ENCODE measurements at places on chromosomes 4 and X.
A peak's percentile ranks its signal among the peaks of the same experiment; 100 is the strongest.

GRCh38 chr4:133929531-133930239, 271.9 kb downstream of the PABPC4L start:
- no peak for DNase-seq

DNA sequence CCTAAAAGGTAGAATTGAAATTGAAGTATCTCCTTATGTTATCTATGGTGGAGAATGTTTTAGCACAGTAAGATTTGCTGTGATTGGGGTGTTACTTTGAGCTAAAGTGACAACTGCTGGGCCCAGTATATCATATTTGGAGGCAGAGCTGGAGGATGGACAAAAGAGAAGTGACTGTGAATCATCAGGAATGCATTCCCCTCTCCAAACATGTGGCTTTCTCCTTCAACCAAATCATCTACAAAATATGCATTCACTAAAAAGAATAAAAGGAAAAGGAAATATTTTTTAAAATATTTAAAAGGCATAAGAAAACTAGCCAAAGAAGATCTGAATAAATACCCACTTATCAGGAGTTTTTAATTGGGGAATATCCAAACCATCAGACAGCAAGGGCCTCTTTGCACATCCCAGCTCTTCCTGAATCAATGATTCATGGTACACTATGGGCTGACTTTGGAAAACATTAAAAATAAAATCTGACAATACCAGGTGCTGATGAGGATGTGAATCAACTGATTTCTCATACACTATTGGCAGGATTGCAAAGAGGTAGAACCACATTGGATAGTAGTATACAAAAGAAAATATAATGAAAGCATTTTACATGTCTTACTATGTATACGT, 671.7 kb upstream of the NR3C2 start:
- DNase-seq, result no peak

GRCh38 chr4:168531305-168531704, 34.5 kb downstream of the PALLD start:
- DNase-seq, result no peak

DNA sequence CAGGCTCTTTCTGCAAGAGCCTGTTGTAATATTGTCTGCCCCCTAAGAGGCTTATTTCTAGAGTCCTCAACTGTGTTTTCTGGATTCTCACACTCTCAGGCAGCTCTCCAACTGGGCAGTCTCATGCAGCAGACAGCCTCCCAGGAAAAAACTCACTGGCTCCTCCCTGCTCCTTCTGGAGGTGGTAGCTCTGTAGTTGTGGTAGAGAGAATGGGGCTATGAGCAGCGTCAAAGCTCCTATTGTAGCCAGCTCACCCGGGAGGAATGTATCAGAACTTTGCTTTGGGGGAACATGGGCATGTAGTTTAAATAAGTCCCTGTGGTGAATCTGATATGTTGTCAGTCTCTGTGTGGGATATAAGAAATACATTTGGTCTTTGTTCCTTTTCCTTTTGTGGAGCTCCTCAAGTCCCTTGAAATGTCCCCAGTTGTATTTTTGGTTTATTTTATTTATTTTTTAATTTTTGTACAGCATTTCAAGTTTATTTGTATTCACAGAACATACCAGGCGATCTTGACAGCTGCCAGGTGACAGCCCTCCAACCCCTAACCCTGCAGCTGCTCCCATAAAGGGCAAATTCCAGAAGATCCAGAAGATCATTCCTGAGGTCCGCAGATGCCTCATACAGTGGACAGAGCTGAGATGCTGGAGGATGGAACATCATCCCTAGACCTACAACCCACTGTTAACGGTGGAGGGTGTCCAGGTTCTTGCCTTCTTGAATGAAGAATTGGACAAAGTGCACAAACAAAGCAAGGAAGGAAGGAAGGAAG, 45.7 kb downstream of the TRIM61 start:
- DNase-seq, result no peak

DNA sequence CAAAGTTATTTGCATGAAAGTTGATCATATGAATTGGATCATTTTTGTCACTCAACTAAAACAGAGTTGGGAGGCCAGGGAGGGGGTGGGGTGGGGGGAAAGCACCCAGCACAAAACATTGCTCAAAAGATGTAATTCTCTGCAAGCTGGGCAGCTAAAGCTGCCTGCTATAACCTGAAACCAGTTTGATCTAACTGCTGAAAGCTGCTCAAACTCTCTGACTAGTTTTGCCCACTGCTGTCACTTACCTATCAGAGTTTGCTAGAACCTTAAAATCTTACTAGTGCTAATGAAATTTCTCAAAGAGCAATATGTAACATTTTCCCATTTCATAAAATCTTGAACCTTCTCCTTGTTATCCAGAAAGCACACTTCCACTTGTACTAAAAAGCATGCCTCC, 10.4 kb downstream of the CXCL8 start:
- DNase-seq, result no peak

GRCh38 chr4:123750044-123750443, 353.4 kb downstream of the SPRY1 start:
- no peak for DNase-seq

GRCh38 chr4:139963708-139964107, 190.3 kb downstream of the MAML3 start:
- no peak for DNase-seq

DNA sequence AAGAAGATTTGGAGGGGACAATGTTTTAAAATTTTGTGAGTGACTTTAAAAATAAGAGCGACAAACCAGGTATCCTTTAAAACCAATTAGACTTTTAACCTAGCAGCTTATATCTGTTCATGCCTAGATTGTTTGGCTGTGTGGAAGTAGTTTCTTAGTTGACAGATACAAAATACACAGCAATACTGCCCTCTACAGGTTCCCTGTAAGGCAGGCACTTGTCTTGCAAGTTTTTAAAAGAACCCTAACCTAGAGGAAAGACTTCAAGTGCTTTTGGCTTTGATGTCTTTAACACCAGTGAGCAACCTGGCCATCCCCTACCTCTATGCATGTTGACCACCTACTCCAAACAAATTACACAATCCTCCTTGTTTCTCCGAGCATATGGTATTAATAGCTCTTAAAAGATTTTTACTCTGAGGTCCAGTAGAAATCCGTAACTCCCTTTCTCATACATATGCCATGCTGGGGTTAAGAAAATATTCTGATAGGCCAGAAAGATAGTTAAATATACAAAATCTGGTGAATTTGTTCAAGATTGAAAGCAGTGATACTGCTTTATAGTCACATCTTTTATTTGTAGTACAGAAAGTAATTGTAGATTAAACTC, 273.0 kb downstream of the ARHGAP24 start:
- DNase-seq, result peak; percentile 5

DNA sequence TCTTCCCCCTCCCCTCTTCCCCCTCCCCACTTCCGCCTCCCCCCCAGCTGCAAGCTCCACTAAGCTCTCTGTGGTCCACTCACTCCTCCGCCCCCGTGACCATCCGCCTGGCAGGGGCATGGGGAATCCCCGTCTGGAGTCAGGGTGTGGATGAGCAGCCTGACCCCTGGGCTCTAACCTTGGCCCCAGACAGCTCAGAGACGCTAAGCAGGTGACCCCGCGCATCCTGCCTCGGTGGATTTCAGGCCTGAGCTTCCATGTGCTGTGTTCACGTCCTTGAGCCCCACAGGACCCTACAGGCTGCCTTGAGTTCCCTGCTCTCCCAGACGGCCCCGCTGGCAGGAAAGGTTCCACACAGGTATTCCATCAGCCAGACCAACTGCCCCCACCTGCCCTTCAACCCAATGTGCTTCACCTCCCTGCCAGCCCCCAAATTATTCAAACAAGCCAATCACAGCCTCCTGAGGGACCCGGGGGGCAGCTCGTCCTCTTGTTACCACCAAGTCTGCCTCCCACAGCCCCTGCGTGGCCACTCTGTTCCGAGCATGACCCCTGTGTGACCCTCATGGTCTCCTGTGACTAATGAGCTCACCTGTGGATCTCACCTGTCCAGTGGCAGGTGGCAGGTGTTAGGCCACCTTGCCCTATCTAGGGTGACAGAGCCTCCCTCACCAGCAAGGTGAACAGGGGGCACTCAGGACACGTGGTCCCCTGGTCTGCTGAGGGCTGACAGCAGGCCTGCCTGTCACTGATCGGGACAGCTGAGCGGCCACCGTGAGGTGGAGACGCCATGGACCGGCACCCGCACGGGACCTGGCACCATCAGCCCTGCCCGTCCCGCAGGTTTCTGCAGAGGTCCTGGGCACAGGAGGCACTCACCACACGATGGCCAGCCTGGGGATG, 73.2 kb upstream of the MXD4 start:
- no peak for DNase-seq

DNA sequence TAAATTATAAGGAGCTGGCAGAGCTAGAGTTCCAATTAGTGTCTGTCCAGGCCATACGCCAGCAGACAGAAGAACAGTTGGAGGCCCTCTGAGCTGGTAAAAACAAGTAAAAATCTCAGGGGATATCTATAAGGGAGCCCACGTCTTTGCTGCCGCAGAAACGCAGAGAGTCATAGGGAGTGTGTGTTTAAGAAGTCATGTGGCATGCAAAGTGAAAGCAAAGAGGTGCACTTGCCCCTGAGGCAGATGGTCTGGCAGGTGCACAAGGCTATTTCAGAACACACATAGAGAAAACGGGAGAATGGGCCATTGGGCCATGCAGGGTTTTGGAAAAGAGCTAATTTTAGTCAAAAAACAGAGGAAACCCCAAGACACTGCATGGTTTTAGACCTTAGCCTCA, 92.7 kb downstream of the NAP1L3 start:
- no peak for DNase-seq

- no peak for DNase-seq
Measured at GRCh38 chr4:52199574-52200338, 148.7 kb downstream of the SPATA18 start.

DNA sequence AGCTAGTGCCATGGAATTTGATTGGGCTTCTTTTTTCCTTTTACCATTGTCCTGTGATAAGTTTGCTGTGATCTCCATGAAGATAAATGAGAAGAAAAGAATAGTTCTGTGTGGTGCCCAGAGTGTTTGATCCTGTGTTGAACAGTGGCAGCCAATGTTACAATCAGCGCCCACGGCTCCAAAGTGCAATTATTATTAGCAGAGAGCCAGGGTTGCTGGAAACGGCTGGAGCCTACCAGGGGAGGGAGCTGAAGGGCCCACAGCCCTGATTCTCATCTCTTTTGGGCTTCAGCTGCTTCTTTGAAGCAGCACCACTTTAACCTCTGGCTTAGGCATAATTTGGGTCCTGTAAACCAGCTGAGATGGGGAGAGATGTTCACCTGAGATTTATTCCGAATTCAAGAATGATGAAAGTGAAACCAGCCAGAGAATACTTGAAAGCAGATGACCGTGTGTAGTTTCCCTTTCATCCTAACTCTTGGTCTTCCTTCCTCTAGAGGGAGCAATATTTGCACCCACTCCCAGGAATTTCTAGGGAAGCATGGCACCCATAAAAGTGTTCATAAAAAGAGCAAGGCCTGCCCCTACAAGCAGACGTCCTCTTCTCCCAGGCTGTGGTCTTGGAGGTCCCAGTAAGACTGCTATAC, 298.3 kb downstream of the EVC2 start:
- no peak for DNase-seq

GRCh38 chrX:104253567-104254441, 929 bp downstream of the ESX1 start:
- no peak for DNase-seq

DNA sequence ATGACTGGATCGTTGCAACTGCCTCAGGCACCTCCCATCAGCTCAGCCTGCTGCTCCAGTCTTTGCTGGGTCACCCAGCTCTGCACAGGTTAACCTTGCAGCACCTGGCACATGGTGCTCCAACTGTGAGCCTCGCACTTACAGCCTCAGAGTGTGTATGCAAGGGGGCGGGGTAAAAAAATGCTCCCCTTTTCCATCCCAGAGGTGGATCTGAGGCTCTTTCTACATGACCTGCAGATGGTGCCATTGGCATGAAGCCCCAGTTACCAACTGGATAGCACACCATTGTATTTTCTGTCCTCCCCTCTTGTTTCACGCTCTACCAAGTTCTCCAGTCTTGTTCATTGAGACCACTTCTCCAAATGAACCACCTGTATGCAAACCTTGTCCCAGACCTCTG, 46.2 kb upstream of the TRPC3 start:
- DNase-seq, result no peak

DNA sequence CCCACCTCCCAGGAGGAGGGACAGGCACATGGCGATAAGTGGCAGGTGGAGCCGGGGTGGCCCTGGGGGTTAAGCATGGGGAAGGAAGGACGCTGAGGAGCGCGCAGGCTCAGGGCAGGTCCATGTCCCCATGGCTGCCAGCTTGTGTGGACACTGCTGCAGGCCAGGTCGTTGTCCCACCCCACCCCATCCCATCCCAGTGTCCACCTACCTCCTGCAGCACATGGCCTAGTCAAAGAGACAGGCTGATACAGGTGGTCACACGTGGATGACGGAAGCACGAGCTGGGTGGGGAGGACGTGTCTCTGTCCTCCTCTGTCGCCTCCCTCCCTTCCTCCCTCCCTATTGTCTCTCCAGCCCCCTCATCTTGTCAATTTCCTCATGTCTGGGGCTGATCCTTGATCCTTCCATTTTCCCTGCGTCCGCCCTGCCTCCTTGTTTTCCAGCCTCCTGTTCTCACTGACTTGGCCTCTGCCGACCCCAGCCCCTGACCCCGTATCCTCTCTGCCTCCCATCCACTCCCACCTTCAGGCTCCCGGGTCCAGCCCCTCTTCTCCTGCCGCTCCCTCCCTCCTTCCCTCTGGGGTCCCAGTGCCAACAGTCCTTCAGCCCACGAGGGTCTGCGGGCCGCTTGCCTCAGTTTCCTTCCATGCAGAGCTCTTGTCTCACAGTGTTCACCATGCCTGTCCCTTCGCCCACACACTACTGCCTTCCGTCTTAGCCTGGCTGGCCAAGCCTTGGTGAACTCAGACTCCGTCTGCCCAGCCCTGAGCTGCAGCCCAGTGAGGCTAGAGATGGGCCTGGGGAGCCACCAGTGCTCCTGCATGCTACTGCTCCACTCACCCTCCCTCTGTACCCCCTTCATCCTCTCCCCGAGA, 15.5 kb upstream of the ADD1 start:
- peak; percentile 25 for DNase-seq

- no peak for DNase-seq
Measured at GRCh38 chr4:96675416-96675815, 835.5 kb downstream of the PDHA2 start.

DNA sequence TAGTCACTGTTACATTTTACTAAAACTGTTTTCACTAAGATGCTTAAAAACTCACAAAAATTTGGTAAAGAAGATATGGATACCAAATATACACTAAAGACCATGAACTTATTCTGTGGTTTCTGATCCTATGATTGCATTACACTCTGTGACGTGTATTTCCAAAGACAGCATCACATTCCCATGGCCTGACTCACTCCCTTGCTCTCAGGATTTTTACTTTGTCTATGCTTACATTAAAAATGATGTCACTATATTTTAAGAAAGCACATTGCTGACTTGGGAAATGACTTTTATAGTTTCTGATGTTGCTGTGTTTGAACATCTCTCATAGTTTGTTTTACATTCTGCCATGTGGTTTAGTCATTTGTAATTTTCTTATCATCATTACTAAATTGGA, 327.9 kb upstream of the MAGEB18 start:
- no peak for DNase-seq

- DNase-seq, result no peak
Measured at GRCh38 chrX:21509912-21510311, 135.7 kb downstream of the CNKSR2 start.

GRCh38 chrX:123648028-123648810, 84.6 kb downstream of the THOC2 start:
- DNase-seq, result peak; percentile 3

GRCh38 chrX:41085512-41085877, 250 bp downstream of the USP9X start:
- DNase-seq, result peak; percentile 41

- DNase-seq, result no peak
Measured at GRCh38 chrX:117808426-117808825, 308.2 kb downstream of the KLHL13 start.

Data from activated naive CD4-positive, alpha-beta T cell treated with anti-CD3 and anti-CD28 coated beads, Interleukin-2, amount 50 U/mL, for 72 hours (primary cell).